ENCODE measurements at places on chromosomes 12 and 14. TPM values are rescaled to one million over a fixed set of nuclear protein-coding genes. Genes with fewer than 3 reads are reported as not detected.

CPNE6 gene
- not detected for total RNA-seq

DNA sequence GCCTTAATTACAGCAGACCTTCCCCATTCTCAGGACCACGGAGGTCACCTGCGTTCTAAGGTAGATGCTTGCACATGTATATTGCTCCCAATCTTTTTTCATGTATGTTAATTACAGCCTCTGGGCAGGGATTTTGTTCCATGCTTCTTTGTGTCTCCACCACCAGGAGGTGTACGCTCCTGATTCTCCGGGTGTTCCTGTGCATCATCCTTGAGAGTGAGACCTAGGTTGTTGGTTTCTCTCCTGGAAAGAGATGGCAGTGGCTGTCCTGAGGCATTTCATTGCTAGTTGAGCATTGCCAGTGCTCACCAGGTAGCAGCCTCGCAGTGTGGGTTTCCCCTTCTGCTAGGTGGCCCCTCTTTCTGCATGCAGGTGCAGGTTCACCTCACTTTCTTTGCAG lies 52.8 kb downstream of the KCNK13 start:
- no peak for DNase-seq
- no peak overlapping the region for H3K27ac ChIP-seq
- H3K27me3 ChIP-seq, result peaks cover 13% of the 10 kb centered on the region
- H3K4me1 ChIP-seq, result no peaks in the 10 kb centered on the region
- H3K4me3 ChIP-seq, result no peak overlapping the region

DNA sequence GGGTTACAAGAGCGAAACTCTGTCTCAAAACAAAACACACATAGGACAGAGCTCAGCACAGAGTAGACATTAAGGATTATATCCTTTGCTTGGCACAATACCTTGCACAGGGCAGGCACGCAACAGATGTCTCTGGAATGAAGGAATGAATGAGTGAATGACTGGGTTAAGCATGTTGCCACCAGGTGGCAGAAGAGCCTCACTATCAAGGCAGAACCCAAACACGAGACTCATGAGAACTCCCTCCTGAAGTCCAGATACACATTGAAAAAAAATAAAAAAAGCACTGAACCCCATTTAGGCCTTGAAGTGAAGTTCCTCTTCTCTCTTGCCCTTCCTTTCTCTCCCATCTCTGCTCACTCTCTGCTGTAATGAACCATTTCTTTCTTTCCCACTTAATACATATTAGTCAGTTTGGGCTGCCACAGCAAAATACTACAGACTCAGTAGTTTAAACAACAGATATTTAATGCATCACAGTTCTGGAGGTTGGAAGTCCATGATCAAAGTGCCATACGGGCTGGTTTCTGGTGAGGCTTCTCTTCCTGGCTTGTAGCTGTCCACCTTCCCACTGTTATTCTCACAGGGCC lies 26.6 kb upstream of the LTA4H start:
- no peaks in the 10 kb centered on the region for H3K36me3 ChIP-seq
- H3K4me3 ChIP-seq, result no peak overlapping the region
- H3K27me3 ChIP-seq, result no peaks in the 10 kb centered on the region
- no peaks in the 10 kb centered on the region for H3K4me1 ChIP-seq

GRCh38 chr14:34931206-34931605 lies 51.6 kb upstream of the SRP54 start:
- no peaks in the 10 kb centered on the region for H3K27me3 ChIP-seq
- H3K4me1 ChIP-seq, result no peaks in the 10 kb centered on the region
- peak overlapping the region; percentile 64 for H3K27ac ChIP-seq
- no peaks in the 10 kb centered on the region for H3K36me3 ChIP-seq
- no peak overlapping the region for H3K4me3 ChIP-seq
- peak; percentile 56 for DNase-seq

ALDH1L2 gene
- total RNA-seq, result 8.9 TPM

PTPRO gene
- not detected for total RNA-seq

TEX52 gene
- not detected for total RNA-seq

TXNRD1 gene
- total RNA-seq, result 158 TPM

DNA sequence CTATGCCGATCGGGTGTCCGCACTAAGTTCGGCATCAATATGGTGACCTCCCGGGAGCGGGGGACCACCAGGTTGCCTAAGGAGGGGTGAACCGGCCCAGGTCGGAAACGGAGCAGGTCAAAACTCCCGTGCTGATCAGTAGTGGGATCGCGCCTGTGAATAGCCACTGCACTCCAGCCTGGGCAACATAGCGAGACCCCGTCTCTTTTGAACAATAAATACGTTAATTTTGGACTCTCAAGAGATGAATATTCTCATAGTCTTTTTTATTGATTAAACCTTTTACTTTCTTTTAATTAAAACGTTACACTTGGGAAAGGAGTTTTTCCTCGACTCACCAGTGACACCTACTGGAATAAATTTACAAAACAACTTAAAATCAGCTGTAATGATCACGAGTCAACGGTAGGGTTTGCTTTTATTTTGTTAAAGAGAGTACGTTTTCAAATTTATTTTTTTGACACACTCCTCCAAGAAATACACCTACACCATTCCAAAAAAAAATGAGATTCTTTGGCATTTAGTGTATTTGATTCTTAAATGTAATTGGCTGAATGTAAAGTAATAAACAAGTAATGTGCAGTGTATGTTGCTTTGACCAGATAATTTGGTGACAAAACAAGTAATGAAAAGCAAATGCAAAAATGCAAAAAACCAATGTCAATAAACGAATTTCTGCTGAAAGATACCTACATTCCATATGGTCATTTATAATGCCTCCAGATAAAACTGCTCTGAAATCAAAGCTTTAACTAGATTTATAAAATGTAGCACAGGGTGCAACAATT lies 687 bp upstream of the RPS29 start:
- peak overlapping the region; percentile 82 for H3K4me3 ChIP-seq
- no peak for DNase-seq
- H3K36me3 ChIP-seq, result peaks cover 26% of the 10 kb centered on the region
- H3K27ac ChIP-seq, result peak overlapping the region; percentile 84

DNA sequence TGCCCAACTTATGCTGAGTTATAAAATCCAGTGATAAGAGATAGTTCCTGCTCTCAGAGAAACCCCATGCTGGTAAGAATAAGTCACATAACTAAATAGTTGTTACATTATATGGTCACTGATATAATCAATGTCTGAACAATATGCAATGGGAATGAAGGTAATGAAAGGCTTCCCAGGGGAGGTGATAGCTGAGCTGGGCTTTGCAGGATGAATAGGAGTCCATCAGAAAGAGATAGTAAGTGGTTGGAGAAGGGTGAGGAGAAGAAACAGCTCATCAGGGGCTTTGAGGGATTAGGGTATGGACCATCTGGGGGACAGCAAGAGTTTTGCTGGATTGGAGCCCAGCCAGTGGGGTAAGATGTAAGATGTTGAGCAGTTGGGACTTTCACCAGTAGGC lies 266.7 kb upstream of the CRY1 start:
- no peaks in the 10 kb centered on the region for H3K27me3 ChIP-seq
- H3K4me1 ChIP-seq, result no peaks in the 10 kb centered on the region
- DNase-seq, result no peak
- no peak overlapping the region for H3K27ac ChIP-seq
- H3K36me3 ChIP-seq, result no peaks in the 10 kb centered on the region
- no peak overlapping the region for H3K4me3 ChIP-seq

- no peak for DNase-seq
- H3K27me3 ChIP-seq, result peaks cover 5% of the 10 kb centered on the region
- no peak overlapping the region for H3K27ac ChIP-seq
These were observed 234.4 kb upstream of the CRY1 start for GRCh38 chr12:107327651-107328182.

DNA sequence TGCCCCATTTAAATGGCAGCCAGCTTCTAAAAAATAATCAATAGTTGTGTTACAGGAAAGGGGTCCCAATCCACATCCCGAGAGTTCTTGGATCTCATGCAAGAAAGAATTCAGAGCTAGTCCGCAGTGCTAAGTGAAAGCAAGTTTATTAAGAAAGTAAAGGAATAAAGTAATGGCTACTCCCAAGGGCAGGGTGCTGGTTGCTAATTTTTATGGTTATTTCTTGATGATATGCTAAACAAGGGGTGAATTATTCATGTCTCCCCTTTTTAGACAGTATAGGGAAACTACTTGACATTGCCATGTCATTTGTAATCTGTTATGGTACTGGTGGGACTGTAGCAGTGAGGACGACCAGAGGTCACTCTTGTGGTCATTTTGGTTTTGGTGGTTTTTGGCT lies 591.3 kb downstream of the LRFN5 start:
- no peak overlapping the region for H3K4me3 ChIP-seq
- H3K36me3 ChIP-seq, result no peaks in the 10 kb centered on the region
- H3K27me3 ChIP-seq, result no peaks in the 10 kb centered on the region
- no peak for DNase-seq

MYO1H gene
- total RNA-seq, result not detected

CLEC1B gene
- total RNA-seq, result not detected

- H3K27me3 ChIP-seq, result no peaks in the 10 kb centered on the region
- H3K4me3 ChIP-seq, result no peak overlapping the region
- no peaks in the 10 kb centered on the region for H3K36me3 ChIP-seq
- no peak overlapping the region for H3K27ac ChIP-seq
- peaks cover 4% of the 10 kb centered on the region for H3K4me1 ChIP-seq
- DNase-seq, result peak; percentile 75
These were observed 115.4 kb downstream of the KLHL28 start for GRCh38 chr14:44846232-44846824.

CRADD gene
- total RNA-seq, result 30.9 TPM

GRCh38 chr14:105901226-105901625 lies 374.8 kb downstream of the TMEM121 start:
- no peak for DNase-seq
- H3K27ac ChIP-seq, result no peak overlapping the region
- no peaks in the 10 kb centered on the region for H3K27me3 ChIP-seq
- no peaks in the 10 kb centered on the region for H3K36me3 ChIP-seq

DNA sequence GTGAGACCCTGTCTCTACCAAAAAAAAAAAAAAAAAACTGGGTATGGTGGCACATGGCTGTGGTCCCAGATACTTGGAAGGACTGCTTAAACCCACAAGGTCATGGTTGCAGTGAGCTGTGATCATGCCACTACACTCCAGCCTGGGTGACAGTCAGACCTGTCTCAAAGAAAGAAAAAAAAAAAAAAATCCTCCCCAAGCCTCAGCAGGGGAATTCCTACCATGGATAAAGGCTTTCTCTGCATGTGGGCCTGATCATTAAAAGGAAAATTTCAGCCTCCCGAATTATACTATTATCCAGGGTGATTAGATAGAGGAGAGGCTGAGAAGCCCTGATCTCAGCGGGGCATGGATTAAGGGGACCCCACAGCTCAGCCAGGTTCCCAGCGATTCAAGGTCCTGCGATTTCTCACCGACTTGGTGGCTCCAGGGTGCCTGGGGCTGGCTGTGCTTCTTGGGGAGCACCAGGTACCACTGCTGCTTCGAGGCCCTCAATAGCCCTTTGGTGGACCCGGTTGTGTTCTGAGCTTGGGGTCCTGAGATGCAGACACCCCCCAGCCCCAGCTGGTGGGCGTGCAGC lies 5.6 kb downstream of the SH2B3 start:
- no peak overlapping the region for H3K4me3 ChIP-seq
- H3K27ac ChIP-seq, result peak overlapping the region; percentile 72
- H3K4me1 ChIP-seq, result peaks cover 87% of the 10 kb centered on the region
- no peak for DNase-seq
- no peaks in the 10 kb centered on the region for H3K27me3 ChIP-seq
- H3K36me3 ChIP-seq, result peaks cover 7% of the 10 kb centered on the region

DNA sequence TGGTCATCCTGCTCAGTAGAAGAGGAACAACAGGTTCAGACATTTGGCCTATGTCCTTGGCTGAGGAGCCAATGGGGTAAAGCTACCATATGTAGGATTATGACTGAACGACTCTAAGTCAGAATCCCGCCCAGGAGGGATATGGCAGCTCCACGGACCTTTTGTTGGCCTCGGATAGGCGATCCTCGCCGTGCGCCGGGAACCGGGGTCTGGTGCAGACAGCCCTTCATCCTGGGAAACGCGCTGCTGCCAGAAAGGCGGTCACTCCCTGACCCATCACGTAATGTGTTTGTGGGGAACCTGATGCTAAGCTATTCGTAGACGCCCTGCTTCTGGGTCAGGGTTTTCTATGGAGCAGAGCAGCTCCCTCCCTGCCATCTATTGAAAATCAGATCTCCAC lies 178.9 kb upstream of the ALG10B start:
- no peak overlapping the region for H3K27ac ChIP-seq
- peaks cover 5% of the 10 kb centered on the region for H3K4me1 ChIP-seq
- H3K36me3 ChIP-seq, result no peaks in the 10 kb centered on the region
- DNase-seq, result no peak
- no peak overlapping the region for H3K4me3 ChIP-seq

GRCh38 chr14:76640923-76641395 lies 120.3 kb upstream of the VASH1 start:
- H3K4me1 ChIP-seq, result no peaks in the 10 kb centered on the region
- H3K27ac ChIP-seq, result no peak overlapping the region
- no peak overlapping the region for H3K4me3 ChIP-seq
- H3K36me3 ChIP-seq, result no peaks in the 10 kb centered on the region
- peak; percentile 32 for DNase-seq
- H3K27me3 ChIP-seq, result peaks cover 4% of the 10 kb centered on the region

GRCh38 chr14:22184830-22185168 lies 404.2 kb downstream of the DAD1 start:
- H3K27ac ChIP-seq, result no peak overlapping the region
- no peaks in the 10 kb centered on the region for H3K27me3 ChIP-seq
- no peaks in the 10 kb centered on the region for H3K4me1 ChIP-seq
- DNase-seq, result no peak
- no peak overlapping the region for H3K4me3 ChIP-seq

FITM1 gene
- not detected for total RNA-seq

- DNase-seq, result no peak
- no peak overlapping the region for H3K4me3 ChIP-seq
- H3K36me3 ChIP-seq, result no peaks in the 10 kb centered on the region
- no peaks in the 10 kb centered on the region for H3K27me3 ChIP-seq
- no peaks in the 10 kb centered on the region for H3K4me1 ChIP-seq
These were observed 133.7 kb downstream of the BRMS1L start for GRCh38 chr14:35959835-35960234.

DNA sequence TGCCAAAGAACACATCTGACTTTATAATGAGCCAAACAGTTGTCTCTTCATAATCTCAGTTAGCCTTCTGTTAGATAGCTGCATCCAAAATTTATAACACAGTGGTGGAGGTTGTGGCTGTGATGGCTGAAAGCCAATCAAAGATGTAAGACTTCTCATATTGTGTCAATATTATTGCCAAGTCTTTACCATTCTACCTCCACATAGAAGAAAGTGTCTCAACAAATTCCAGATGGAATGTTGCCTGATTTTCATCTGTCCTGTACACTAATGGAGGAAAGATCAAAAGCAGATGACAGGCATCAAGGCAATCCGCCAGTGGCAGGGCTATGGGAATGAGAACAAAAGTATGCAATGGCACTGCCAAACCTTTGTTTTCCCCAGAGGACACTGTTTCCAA lies 813.1 kb upstream of the NOVA1 start:
- no peaks in the 10 kb centered on the region for H3K36me3 ChIP-seq
- H3K27me3 ChIP-seq, result no peaks in the 10 kb centered on the region
- no peaks in the 10 kb centered on the region for H3K4me1 ChIP-seq
- no peak overlapping the region for H3K4me3 ChIP-seq
- DNase-seq, result no peak

Data from stomach (tissue), 19 donors.